ENCODE measurements at places on chromosomes 4 and X.
A peak's percentile ranks its signal among the peaks of the same experiment; 100 is the strongest.

DNA sequence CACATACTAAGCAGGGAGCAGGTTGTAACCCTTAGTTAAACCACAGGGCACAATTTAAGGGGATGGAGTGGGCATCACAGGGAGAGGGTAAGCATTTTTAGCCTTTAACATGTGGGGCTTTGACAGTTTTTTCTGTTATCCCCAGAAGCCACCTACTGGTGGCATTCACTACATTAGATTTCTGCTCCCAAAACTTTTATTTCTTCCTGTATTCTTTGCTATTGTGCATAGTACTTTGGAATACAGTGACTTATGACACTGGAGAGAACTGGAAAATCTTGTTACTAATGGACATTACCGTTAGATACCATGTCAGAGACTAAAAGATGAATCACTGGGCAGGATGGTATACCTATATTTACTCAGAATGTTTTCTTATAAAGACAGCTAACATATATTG is 7.3 kb downstream of the TRIM75 start:
- DNase-seq: no peak

GRCh38 chrX:125306335-125306866 is 13.3 kb upstream of the TEX13C start:
- DNase-seq: no peak

DNA sequence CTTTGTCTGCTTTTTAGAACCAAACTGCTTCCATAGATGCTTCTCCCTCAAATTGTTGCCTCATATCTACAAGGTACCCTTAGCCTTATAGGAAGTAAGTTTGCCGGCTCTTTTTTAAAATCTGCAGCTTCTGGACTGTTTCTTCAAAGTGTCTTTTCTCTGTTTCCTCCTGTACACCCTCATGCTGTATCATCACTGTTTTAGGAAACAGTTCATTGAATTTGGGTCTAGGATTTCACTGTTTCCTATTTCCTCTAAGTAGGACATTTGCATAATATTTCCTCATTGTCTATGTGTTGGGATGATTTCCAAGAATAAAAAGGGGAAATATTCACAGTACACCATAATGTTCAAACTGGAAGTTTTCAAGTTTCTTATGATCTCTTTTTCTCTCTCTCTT is 43.0 kb downstream of the BANK1 start:
- no peak for DNase-seq

DNA sequence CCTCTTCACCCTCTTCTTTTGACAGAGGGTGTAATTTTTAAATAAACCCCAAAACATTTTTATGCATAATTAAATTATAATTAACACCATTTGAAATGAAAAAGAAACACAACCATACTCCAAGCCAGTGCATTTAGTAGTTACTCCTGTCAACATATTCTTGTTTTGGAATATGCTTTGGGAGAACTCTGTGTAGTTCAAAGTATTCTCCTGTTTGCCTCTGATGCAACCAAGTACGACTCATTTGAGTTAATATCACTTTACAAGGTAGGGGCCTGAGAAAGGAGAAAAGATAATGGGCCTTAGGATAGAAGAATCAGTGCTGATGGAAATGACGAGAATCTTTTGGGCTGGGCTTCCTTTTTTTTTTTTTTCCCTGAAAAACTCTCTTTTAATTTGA is 2.7 kb downstream of the PTPN13 start:
- peak; percentile 44 for DNase-seq

GRCh38 chr4:184747034-184747830 is 13.3 kb upstream of the CENPU start:
- no peak for DNase-seq

DNA sequence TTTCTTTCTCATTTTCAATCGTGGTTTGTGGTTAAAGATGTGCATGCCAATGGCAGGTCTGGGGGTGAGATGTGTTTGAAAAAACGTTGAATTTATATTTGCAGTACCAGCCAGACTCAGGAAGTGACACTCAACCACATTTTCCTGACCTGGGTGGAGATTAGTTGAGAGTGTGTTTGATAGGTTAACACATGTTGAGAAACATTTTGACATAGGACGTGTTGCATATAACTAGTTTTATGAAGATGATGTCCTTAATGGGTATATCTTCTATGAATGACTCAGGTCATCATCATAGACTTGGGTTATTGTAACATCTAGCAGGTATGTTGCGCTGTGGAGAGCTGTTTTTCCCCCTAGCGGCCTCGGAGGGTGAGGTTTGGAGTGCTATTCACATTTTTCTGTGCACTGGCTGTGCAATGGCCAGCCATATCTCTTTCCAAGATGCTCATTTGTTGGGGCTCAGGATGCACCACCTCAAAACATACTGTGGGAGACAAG is 21.7 kb upstream of the CD38 start:
- peak; percentile 97 for DNase-seq

- peak; percentile 52 for DNase-seq
Measured at GRCh38 chr4:73019462-73020047, 50.0 kb downstream of the COX18 start.

DNA sequence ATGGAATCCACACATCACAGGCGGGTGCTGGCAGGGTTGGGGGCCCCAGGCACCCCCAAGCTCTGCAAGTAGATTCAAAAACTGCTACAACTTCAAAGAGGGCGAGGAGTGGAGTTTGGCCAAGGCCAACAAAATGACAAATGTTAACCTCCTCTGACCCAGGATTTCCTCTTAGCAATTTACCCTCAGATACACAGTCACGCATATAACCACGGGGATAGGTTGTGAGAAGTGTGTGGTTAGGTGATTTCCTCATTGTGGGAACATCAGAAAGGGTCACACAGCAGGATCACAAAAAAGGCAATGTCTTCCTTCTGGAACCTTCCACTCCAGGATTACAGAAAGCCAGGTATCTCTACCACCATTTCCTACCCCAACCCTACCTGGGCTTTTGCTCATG is 62.4 kb downstream of the C4orf50 start:
- DNase-seq: no peak

GRCh38 chrX:38224160-38224559 is 3.5 kb upstream of the SRPX start:
- DNase-seq: no peak

- no peak for DNase-seq
Measured at GRCh38 chr4:109037026-109037425, 265.4 kb downstream of the COL25A1 start.

GRCh38 chrX:9730078-9730477 is 35.6 kb downstream of the GPR143 start:
- no peak for DNase-seq

DNA sequence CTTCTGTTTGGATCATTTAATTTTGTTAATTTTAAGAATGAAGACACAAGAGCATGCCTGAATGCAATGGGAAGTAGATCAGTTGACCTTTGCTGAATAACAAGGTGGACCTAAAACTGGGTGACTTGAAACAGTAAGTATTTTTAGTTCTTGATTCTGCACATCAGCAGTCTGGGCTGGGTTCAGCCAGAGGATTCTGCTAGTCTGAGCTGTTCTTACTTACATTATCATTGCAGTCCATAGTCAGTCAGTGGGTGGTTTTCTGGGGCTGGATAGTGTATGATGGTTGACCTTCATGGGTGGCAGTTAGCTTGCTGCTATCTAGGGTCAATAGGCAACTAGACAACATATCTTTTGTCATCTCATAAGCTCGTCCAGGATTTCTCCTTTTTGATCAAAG is 91.4 kb downstream of the HS3ST1 start:
- DNase-seq: no peak

DNA sequence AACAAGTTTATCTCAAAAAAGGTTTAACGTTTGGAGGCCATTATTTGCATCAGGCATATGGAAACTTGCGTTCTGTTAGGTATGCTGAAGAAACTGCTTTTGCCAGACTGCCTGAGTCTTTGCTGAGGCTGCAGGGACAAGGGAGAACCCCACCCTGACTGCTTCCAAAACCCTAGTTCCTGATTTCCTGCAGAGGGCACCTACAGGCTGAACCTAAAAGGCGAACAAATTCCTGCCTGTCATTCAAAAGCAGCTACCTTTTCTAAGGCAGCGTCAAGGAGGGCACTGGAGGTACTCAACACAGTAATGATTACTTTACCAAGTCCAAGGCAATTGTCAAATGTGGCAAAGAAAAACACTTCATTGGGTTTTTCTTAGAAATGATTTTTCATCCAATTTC is 578 bp upstream of the CORIN start:
- no peak for DNase-seq

DNA sequence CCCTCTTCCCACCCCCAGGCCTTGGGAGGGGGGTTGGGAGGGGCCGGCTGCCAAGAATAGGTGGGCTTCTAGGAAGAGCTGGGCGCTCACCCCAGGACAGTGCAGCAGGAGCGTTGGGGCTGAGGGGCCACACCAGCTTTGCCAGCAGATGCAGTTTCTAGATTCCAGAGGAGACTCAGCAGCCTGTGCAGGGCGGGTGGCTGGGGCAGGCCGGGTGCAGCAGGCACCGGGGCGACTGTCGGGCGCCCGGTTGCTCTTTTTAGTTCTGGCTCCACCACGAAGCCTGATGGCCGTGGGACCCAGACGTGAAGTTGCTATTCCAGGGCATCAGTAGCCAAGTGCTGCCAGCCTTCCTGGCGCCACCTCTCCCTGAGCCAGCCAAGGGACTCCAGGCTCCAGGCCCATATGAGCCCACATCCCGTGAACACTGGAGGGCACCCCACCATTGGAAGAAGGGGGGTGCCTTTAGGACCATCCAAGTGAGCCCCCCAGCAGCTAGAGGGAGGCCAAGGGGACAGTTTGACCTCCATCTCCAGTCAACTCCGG is 5.8 kb downstream of the SSR4 start:
- no peak for DNase-seq

DNA sequence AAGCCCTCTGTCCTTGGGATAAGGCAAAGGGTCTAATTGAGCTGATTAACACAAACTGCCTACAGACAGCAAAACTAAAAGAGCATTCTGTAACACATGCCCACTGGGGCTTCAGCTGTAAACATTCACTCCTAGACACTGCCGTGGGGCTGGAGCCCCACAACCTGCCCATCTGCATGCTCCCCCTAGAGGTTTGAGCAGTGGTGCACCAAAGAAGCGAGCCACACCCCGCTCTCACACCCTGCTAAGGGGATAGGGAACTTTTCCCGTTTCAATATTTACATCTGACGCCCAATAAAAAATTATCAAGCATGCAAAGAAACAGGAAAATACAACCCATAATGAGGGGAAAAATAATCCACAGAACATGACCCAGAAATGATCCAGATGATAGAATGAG is 46.9 kb upstream of the HSD17B10 start:
- no peak for DNase-seq

DNA sequence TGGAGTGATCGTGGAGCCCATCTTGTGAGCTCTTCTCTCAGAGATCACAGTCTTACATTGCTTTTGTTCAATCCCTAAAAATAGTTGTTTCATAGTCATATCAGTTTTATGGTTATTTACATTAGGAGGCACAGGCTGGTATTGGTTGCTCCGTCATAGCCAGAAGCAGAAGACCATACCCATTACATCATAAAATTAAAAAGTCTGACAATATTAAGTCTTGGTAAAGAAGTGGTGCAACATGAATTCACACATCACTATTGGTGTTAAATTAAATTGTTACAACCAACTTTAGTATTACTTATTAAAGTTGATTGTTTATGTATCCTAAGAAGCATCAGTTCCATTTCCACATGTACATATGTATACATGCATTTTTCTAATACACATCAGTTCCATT is 84.6 kb downstream of the LARP1B start:
- no peak for DNase-seq
